ENCODE measurements at places on chromosomes 4 and X.

GRCh38 chrX:115393271-115393670, 103.8 kb downstream of the LUZP4 start:
- no peak for DNase-seq

DNA sequence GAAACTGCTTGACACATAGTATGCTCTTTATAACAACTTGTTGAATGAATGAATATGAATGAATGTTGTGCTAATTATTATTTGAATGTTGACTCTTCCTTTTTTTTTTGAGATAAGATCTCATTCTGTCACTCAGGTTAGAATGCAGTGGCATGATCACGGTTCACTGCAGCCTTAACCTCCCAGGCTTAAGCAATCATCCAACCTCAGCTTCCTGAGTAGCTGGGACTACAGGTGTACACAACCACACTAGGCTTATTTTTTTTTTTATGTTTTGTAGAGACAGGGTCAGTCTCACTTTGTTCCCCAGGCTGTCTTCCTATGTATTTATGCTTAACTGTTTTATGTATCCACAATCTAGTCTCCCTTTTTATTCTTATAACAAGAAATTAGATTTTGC, 114.7 kb upstream of the WDFY3 start:
- no peak for DNase-seq

DNA sequence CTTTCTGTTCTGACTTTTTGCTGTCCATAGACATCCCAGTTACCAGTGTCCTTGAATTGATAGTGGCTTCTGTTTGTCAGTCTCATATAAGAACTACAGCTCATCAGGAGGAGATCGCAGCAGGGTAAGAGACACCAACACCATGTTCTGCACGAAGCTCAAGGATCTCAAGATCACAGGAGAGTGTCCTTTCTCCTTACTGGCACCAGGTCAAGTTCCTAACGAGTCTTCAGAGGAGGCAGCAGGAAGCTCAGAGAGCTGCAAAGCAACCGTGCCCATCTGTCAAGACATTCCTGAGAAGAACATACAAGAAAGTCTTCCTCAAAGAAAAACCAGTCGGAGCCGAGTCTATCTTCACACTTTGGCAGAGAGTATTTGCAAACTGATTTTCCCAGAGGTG, 30.1 kb downstream of the GUCY1A1 start:
- DNase-seq = no peak

DNA sequence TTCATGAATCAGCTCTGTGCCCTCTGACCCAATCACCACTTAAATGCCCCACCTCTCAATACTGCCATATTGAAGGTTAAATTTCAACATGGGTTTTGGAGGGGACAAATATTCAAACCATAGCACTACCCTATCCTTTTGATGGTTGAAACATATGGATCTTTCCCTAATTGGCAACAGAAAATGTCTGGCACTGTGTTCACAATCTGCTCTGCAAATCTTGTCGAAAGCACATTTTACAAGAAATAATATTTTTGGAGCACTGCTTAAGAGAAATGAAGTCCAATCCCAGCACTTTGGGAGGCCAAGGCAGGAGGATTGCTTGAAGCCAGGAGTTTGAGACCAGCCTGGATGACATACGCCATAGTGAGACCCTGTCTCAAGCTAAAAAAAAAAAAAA, 130.6 kb upstream of the FAM9C start:
- DNase-seq = no peak

- no peak for DNase-seq
Observed at GRCh38 chr4:33924811-33925210, 2319.5 kb downstream of the ARAP2 start.

DNA sequence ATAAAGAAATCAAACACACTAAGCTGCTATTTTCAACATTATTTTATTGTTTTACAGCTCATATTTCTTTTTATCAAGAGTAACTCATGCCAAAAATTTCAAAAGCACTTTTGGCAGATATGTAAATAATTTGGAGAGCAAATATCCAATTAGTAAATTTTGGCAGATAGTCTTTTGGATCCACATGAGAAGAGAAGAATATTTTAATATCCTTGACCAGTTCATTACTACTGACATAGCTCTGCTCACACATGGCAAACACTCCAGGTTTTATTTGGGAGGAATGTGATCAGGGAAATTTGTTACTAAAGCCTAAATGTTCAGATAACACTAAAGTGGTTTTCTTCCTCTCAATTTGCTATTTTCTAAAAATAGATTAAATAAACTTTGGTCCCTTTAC, 1054.3 kb downstream of the FAT4 start:
- no peak for DNase-seq

DNA sequence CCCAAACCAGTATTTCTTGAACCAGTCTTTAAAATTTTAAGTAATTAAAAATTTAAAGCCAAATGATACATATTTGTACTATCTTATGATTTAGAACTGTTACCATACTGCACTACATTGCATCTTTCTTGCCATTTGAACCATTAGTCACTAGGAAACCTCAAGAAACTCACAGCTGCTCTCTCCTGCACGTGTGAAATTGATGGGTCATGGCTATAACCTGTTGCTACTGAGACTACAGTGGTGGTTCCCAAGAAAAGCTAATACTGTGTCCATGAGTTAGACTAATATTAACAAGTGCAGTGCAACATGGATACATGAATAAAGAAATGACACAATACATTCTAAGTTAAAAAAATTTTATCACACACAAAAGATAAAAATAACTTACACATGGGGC, 88.4 kb downstream of the PDE5A start:
- DNase-seq = no peak

DNA sequence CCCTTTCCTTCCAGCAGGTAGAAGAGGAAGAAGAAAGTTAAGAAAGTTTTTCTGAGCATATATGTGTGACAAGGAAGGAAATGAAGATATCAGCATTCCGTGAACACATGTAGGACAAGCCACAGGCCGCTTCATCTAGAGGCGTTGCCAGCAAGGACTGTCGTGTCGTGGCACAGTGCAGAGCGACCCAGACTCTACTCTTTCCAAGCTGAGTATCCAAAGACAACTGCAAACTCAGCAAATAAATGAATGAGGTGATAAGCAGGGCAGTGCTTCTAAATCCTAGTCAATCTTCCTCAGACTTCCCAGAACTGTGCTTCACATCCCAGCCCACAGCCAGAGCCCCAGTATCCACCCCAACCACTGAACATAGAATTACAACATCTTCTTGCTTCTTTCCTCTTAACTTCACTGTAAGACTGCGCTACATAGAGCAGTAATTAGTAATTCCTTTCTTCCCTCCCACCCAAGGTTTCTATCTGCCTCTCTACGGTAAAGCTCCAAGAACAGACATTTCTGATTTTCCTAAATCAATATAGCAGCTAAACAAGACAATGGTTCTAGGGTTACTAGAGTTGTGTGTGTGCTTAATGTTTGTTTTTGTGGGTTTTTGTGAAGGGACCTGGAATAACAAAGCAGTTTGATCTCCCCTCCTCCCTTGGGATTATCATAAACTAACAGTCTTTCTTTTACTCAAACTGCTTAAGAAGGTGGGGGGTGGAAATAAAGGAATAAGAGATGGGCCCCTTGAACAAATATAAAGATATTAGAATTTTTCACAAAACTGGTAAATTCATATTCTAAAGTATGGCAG, 71.6 kb downstream of the PAPSS1 start:
- no peak for DNase-seq

DNA sequence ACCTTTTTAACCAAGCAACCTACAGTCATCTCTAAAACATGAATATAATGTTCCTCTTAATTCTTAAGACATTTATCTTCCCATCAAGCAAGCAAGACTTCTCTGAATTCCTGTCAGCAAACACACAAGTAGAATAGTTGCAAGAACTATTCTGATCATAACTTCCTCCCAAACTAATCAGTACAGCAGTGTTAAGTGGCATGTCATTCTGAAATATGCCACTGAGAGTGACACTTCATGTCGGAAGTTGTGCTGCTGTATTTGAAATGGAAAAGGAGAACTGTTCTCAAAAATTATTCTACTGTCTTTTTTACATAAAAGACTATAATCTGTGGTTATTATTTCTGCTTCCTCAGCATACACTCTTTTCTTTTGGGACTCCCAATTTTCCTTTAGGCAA, 546.6 kb downstream of the PCDH18 start:
- DNase-seq = no peak

- no peak for DNase-seq
Observed at GRCh38 chr4:142336251-142336934, 509.7 kb downstream of the INPP4B start.

DNA sequence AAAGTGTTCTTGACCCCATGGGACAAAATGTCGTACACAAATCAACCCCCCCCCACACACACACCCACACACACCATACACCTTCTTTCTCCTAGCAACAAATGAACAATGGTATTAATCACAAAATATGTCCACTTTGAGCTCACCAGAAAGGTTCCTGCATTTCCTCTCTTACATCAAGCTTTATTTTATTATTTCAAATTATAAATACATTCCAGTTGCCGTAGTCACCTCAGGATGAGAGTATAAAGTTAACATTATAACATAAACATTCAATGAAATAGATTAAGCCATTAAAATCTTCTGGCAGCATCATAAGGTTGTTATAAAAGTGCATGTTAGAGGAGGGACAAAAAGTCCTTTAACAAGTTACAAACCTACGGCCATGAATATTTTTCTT, 7.3 kb downstream of the XK start:
- no peak for DNase-seq

- peak; percentile 9 for DNase-seq
Observed at GRCh38 chr4:1050486-1051213, 39.2 kb downstream of the FGFRL1 start.

DNA sequence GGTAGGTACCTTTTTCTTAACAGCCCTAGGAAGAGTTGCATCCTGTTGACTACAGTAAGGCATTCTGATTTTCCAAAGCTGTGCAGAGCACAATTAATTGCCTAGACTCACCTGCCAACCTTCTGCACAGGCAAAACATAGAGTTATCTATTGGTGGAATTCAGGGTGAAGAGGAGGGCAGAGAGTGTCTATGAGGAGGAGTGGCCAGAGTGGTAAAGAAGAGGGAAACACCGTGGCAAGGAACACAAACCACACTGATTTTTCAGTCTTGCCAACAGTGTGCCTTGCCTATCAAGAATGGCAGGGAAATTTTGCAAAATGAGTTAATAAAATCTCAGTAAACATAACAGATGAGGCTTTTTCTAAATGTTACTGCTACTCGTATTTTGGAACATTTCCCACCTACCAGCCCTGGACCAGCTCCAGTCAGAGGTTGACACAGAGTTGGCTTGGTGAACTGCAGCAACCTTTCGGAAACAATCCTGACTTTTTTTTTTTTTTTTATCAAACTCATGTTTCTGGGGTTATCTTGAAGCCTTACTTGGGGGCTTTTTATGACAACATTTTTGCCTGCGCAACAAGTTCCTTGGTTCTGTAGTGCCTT, 67.9 kb upstream of the CAPN6 start:
- DNase-seq = no peak

GRCh38 chrX:129510331-129510730, 13.0 kb downstream of the SMARCA1 start:
- DNase-seq = no peak

- no peak for DNase-seq
Observed at GRCh38 chr4:123807866-123808265, 411.3 kb downstream of the SPRY1 start.

- DNase-seq = no peak
Observed at GRCh38 chr4:38980903-38981676, 51.1 kb downstream of the TMEM156 start.

GRCh38 chrX:20857746-20858145, 516.5 kb upstream of the CNKSR2 start:
- DNase-seq = no peak

GRCh38 chr4:8761167-8761823, 110.3 kb downstream of the HMX1 start:
- DNase-seq = no peak

- no peak for DNase-seq
Observed at GRCh38 chrX:154043003-154043763, 23.5 kb upstream of the IRAK1 start.

DNA sequence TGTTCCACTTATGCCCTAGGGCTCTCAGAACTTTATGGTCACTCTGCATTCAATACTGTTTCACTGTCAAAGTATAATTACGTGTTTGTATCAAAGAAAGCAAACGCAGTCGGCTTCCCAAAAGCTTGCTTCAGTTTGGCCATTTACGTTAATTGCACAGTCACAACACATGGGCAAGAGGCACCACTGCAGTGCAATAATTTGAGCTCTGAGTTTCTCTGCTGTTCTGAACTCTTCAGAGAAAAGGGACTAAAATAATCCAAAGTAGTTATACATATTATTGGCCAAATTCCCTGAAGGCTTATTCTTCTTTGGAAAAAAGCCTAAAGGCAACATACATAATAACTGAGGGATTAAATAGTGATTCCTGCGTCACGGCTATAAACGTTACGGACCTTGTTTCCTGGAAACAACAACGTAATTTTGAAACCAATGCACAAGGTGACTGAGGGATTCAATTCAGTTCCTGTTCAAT, 51.3 kb downstream of the RNF150 start:
- no peak for DNase-seq

DNA sequence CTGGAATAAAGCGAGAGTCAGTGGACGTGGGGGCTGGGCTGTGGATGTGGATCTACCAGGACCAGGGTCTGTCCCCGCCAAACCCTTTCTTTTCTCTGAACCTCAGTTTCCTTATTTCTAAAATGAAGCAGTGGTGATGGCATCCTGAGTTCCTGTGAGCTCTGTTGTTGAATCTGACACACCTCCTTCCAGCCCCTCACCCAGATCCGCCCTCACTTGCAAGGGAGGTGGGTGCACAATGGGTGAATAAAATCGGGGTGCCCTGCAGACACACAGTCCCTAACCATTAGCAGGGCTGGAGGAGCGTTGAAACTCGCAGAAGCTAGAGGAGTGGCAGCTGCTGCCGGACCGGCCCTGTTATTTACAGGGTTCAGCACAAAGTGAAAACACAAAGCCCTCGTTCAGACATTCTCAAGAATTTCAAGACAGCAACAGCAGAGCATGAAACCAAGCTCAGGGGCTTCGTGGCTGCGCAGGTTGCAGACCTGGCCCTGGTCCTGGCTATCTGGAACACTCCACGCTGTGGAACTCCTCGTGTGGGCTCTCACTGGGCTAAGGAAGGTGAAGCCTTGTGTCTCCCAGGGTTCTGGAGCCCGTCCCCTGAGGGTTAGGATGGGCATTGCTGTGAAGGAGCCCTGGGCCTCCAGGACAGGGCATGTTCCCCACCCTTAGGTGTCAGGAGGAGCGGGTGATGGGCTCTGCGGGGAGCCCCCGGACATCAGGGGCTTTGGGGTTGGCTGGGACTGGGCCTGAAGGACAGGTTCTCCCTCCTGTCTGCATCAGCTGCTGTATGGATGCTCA, 42.9 kb downstream of the PSAPL1 start:
- DNase-seq = no peak

DNA sequence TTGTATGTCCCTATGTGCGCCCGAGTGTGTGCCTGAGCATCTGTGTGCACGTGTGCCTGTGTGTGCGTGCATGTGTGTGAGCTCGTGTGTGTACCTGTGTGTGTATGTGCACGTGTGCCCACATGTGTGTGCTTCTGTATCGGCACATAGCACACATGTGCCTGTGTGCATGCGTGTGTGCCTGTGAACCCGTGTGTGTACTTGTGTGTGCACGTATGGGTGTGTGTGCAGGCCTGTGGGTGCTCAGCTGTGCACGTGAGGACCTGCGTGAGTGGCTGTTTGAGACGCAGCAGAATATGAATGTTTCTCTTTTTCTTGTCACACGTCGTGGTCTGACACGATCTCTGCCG, 4.3 kb downstream of the AKAP17A start:
- DNase-seq = peak; percentile 8
